ENCODE measurements at places on chromosomes 12 and 14.
A peak's percentile ranks its signal among the peaks of the same experiment; 100 is the strongest.

DNA sequence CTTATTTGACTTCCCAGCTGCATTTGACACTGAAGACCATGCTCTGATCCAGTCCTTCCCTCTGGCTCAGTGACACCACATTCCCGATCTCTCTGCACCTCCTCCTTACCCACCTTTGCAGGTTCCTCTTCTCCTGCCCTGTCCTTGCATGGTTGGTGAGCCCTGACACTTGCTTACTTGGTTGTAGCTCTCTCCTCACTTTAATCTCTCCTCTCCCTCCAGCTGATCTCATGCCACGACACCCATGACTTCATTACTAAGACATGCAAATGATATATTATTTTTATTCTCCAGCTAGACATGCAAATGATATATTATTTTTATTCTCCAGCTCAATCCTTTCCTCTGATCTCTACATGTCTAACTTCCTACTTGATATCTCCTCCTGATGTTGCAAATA, at the start of gene SERPINA9:
TSS of gene SERPINA9 (minus strand) at position 175 of the 400 bp plus-strand sequence. CDS start 6,357 bp downstream, outside the sequence.
- DNase-seq, result no peak

DNA sequence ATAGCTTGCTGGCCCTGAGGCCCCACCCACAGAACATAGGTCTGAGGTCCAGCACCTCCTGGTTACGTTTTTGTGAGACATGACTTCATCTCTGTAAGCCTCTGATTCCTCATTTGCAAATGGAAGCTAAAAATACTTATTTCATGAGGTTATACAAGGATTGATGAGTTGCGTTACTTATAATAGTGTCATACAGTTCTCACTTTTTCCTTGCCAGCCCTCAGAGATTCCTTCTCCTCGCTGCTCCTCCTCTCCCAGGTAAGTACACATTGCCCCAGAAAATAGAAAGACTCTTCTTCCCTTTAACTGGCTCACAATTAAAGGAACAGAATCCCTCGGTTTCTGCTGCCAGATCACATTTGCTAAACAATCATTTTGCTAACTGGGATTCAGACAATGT, 739.2 kb downstream of the VRK1 start:
- DNase-seq, result no peak

DNA sequence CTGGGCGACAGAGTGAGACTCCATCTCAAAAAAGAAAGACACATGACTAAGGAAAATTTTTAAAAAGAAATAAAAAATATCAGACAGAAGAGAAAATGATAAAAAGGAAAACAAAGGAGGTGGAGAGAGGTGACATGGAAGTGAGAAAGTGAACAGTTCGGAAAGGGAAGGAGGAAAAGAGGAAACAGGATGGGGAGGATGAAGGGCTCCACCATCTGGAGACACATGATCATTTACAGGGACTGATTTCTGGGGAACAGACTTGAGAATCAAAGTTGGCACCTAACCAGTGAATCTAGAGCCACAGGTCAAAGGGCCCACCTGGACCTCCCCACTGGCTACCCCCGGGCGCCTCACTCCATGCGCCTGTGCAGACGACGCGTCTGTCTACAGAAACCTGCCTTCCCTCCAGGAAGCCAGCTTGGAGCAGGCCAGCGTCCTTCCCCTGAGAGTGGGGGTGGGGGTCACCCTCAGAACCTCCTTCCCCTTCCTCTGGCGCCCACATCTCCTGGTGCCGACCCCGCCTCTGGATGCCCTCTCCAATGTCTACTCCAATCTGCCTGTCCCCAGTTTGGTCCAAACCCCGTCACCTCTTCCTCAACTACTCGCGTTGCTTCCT, 60.5 kb downstream of the AMN start:
- DNase-seq, result no peak

DNA sequence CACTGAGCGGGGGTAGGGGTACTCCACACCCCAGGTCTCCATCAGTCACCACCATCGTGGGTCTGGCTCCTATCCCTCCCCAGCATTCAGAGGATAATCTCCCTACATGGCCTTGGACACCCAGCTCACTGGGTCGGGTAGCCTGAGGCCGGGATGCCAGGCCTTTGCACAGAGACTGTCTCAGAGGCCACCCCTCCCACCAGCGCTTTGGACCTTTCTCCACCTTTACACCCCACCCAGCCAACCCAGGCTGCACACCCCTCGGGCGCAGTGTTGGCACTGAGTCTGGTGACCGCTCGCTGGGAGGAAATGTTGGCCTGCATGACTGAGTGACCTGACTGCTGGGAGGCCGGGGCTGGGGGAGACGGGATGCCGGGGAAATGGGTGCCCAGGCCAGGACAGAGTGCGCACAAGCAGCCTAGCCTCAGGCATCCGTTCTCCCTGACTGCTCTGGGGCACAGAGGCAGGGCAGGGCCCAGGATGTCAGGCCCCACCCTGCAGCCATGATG, 10.6 kb upstream of the LBHD2 start:
- DNase-seq, result no peak

- DNase-seq, result peak; percentile 88
Observed at GRCh38 chr12:121209624-121210572, at the start of gene P2RX4. Gene P2RX4 (plus strand): TSS chr12:121210129. CDS start chr12:121210165, 36 bp downstream.

- DNase-seq, result no peak
Observed at GRCh38 chr12:88035907-88036289, 6.7 kb upstream of the C12orf50 start.

DNA sequence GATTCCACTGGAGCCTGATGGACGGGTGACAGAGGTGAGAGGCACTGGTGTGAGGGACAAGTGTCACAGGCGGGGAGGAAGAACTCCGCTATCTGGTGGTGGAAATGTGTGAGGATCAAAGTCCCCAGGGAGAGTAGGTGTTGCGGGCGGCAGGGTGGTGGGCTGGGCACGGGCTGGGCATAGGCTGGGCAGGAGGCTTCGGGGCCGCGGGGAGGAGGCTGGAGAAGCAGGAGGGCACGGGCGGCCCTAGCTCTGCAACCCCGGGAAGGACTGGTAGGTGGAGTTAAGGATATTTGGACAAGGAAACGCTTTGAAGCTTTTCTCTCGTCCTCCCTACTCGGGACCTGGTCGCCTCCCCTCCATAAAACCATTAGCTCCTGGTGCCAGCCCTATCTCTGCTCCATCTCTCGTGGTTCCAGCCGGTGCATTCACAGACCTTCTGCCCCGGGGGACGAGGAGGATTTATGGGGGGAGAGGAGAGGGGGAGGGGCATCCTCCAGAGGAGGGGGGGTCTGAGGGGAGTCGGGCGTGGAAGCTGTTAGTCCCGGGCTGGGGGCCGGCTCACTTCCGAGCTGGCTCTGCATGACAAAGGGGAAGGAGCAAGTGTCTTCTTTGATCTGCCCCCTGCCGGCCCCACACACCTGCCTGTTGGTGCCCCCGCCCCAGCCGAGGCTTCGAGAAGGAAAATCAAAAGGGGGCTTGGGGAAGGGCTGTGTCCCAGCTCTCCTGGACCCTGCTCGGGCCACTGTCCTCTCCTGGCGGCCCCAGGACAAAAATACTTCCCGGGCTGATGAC, 504 bp downstream of the WNT5B start:
- no peak for DNase-seq

DNA sequence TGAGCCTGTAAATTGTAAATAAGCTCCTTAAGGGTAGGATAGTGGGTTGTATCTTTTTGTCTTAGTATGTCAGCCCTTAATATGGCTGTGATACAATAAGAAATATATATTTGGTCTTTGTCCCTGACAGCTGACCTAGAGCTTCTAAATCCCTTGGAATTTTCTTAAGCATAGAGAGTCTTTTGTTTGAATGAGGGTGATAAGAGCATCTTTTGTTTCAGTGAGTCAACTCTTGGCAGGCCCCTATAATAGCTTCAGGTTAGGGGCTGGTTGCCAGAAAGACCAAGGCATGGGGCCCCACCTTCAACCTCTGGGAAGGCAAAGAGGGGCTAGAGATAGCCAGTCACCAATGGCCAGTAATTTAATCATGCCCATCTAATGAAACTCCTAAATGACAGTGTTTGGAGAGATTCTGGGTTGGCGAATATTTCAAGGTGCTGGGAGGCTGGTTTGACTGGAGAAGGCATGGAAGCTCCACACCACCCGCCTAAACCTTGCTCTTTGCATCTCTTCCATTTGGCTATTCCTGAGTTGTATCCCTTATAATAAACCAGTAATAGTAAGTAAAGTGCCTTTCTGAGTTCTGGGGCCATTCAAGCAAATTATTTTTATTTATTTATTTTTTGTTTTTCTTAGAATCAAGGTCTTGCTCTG, 10.5 kb downstream of the PALS1 start:
- no peak for DNase-seq

DNA sequence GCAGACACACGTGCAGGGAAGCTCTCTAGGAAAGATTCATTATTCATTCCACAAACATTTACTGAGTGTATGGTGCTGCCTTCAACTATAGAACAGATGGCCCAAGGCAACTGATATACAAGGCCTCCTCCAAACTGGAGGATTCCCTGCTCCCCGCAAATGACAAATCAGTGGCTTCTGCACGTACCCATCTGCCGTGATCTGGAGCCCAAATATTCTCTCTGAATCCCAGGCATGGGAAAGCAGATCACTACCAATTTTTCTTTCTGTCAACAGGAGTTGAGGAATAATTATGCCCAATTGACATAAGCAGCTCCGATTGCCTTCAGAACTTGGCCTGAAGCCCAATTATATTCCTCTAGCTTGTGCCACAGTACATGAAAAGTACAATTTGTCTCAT, 174.2 kb upstream of the CCDC196 start:
- DNase-seq, result no peak

GRCh38 chr14:53004976-53005375, 54.1 kb upstream of the FERMT2 start:
- DNase-seq, result no peak

DNA sequence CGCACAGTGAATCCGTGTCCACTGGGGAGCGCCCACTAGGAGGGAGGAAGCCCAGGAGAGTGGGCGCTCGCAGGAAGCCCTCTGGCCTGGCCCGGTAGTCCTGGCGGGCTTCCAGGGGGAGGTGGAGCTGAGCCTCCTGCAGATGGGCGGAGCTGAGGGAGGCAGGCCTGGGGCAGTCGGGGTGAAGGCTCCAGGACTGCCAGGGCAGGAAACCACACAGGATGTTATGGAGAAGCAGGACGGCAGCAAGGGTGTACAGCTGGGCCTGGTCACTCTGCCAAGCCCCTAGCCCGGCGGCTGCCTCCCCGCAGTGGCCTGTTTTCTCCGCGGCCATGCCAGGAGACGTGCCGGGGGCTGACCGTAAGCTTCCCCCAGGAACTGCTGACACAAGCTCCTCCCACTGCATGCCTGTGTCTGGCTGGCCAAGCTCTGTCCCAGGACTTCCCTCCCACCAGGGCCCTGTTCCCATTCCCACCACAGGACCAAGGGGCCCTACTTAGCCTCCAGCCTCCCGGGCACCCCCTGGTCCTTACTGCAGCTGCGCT, 143.4 kb upstream of the C14orf180 start:
- no peak for DNase-seq

DNA sequence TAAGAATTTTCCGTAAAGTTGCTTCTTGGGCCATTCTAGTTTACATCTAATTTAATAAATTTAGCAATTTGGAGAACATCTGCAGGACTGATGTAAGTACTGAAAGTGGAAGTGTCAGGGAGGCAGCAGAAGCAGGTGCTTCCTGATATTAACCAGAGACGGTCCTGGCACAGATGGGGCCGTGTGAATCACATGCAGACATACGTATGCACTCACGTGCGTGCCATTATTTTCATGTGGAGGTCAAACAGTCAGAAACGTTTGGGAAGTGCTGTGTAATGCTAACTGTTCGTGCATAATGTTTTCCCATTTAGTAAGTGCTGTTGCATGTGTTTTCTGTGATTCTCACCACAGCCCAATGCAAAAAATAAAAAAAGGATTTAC, 87.8 kb upstream of the DYNC1H1 start:
- DNase-seq, result peak; percentile 7

Measured in A673 (cell line).